ENCODE measurements at places on chromosomes 12 and 14.

GRCh38 chr12:39830852-39831520, 211.4 kb upstream of the ABCD2 start:
- no peak for DNase-seq

GRCh38 chr14:24309538-24310264, at the start of gene LTB4R2:
TSS of gene LTB4R2 (plus strand) at chr14:24310140. CDS start at chr14:24310665, 525 bp downstream.
- no peak for DNase-seq

DNA sequence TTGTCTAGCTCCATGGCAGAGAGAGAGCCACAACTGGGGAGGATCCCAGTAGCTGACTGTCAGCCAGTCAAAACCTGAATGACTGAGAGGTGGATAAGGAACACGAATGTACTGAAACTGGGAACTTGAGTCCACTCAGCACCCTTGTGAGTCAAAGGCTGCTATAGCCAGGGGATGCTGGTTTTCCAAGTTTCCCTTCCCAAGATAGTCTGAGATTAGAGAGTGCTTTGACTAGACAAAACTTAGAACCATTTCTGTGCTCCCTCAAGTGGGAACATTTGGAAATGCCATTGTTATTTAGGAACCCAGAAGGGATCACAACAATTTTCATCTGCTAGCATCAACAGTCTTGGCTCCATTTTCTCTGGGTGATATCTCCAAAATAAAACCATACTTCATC, 4.0 kb downstream of the PRKAG1 start:
- no peak for DNase-seq

- no peak for DNase-seq
Observed at GRCh38 chr12:62292761-62293344, 32.6 kb downstream of the USP15 start.

DNA sequence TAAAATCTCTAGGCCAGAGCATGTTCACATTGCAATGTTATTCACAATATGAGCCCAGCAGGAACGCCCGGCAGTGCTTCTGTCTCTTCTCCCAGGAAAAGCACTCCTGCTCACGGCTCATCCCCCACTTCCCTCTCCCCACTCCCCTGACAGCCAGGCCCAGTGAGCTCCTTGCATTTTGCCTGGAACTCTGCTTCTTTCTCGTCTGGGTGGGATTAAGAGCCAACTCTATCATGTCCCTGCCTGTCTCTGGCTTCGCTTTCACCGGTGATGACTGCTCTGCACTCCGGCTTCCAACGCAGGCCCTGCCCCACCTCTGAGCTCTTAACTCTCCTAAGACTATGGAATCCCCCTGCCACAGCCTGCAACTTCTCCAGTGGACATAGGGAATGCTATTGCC, 2.5 kb downstream of the PLEK2 start:
- no peak for DNase-seq

- DNase-seq, result no peak
Observed at GRCh38 chr12:47739979-47740378, 14.7 kb upstream of the ENDOU start.

DNA sequence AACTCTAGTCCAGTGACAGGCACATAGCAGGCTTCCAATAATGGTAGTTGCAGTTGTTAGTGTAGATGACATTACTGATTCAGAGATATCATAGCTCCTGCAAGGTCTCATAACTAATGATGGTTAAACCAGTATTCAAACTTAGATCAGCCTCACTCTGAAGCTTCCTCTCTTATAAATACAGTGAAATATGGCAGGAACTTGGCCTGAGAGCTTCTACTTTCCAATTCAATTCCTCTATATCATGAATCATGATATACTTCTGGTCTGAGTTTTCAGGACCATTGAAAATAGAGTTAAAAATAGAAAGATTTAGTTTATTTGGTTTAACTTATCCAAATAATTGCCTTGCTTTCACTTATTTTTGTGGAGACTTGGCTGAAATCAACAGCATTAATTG, 167.5 kb upstream of the NOVA1 start:
- DNase-seq, result no peak

- no peak for DNase-seq
Observed at GRCh38 chr14:89364316-89364715, 52.7 kb downstream of the FOXN3 start.

- DNase-seq, result peak; percentile 61
Observed at GRCh38 chr12:51351913-51352532, 5.5 kb upstream of the CELA1 start.

GRCh38 chr12:94121886-94122285, 26.5 kb upstream of the PLXNC1 start:
- no peak for DNase-seq

DNA sequence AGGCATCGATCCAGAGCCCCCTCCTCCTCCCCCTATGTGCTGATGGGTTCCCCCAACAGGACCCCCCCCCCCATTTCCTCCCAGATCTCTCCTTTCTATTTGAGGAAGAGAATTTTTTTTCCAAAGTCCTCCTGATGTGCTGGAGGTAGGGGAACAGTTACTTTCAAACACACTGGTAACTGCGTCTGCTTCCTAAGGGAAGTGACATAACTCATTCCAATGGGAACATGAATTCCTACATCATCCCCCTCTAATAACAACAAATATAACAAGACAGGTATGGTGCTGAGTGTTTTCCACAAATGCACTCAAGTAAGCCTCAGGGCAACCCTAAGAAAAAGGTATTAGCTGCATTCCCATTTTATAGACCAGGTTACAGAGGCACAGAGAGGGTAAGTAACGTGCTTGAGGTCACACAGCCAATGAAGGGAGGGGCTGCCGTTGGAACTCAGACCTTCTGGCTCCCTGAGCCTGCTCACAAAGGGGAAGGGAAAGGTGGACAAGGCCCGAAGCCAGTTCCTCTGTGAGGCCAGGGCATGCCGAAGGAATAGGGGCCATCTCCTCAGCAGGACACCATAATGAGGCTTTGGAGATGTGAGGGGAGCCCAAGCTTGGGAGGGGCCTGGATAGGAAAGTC, 121.1 kb upstream of the NCOR2 start:
- no peak for DNase-seq

DNA sequence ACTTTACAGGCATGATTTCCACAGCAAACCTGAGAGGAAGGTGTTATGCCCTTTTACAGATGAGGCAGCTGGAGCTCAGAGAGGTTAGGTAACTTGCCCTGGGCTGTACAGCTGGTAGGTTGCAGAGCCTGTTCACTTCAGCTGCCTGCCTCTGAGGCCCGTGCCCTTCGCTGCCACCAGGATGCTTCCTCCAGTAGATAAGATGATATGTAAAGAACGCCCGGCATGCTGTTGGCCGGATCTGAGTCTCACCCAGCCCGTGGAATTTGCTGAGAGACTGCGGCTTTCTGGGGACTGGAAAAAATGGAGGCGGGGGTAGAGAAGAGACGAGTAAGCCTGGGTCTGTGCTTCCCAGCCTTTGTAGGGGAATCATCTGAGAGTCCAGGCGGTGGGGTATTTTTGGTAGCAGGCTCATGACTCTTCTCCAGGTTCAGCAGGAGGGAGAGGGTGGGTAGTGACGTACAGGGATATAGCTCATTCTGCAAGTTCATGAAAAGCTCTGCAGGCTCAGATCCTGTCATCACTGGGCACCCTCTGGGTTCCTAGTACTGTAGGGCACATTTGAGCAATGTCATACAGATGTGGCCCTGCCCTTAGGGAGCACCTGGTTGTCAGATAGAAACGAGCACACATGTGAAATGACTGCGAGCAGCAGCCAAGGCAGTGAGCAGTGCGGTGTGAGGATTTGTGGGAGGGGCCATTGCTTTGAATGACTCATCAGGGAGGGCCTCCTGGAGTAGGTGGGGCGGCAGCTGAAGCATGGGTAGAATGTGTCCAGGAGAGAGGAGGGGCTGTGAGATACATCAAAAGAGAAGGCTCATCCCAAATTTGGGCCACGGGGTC, 159.4 kb downstream of the TSPAN9 start:
- DNase-seq, result no peak

- DNase-seq, result no peak
Observed at GRCh38 chr12:55824726-55825125, 4.7 kb downstream of the DNAJC14 start.

DNA sequence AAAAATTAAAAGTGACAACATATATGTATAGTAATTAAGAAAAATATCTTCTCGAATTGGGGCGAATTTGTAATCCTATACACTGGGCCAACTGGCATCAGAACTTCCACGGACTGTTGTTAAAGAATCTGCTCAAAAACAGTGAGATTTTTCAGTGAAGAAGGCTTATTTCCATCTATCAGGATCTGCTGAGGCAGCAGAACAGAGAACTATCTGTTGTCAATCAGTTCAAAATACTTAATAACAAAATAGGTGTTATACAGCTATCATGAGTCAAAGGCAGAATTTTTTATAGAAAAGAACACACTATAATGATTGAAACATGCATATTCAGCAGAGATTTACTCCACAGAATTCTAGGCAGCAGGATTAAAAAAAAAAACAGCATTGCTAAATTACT, 41.9 kb downstream of the IFNG-AS1 start:
- DNase-seq, result no peak

DNA sequence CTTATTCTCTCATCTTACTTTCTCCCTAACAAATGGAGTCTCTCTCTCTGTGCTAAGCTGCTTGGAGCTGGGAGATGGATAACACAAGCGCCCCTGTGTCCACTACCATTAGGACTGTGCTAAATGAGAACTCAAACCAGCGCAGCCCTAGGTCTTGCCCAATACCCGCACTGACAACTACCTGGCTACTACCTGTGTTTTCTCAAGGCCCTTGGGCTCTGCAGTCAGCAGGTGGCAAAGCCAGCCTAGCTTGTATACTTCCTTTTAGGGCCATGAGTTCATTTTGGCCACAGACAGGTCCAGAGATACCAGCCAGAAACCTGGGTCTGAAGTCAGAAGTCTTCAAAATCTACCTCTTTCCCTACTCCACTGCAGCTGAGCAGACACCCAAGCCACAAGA, 13.0 kb upstream of the SLCO1B1 start:
- DNase-seq, result no peak

DNA sequence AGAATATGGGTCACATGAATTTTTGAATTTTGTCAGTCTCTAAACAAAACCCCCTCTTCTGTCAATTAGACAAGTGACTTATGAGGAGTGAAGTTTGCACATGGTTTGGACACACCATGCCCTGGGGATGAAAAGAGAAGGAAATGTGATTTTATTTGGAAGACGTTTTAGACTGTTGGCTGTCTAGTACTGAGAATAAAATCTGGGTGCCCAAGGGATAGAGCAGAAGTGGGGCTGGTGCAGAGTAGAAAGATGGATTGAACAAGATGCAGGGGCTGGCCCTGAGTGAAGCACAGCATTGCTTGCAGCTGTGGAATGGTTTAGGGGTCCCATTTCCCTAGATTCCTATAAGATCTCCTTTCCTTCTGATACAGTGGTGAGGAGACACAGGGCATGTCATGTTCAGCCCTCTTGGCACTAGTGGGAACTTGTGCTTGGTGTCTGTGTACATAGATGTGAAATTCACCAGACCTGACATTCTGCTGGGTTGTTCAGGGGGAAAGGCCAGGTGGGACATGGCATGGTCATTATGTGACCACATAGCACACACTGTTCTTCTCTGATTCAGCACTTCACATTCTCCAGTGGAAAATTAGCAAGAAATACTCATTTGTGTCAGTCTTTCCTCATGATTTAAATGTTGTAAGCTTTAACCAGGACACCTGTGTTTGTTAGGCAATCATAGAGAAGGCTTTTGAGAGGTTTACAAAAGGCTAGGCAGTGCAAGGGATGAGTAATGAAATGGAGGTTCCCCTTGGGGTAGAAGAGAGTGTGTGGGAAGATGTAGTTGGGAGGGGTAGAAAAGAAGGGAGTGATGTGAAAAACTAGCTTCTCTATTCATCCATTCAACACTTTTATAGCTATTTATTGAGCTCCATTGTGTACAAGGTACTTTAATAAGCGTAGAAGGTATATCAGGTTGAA, 202.3 kb upstream of the IGF1 start:
- no peak for DNase-seq

DNA sequence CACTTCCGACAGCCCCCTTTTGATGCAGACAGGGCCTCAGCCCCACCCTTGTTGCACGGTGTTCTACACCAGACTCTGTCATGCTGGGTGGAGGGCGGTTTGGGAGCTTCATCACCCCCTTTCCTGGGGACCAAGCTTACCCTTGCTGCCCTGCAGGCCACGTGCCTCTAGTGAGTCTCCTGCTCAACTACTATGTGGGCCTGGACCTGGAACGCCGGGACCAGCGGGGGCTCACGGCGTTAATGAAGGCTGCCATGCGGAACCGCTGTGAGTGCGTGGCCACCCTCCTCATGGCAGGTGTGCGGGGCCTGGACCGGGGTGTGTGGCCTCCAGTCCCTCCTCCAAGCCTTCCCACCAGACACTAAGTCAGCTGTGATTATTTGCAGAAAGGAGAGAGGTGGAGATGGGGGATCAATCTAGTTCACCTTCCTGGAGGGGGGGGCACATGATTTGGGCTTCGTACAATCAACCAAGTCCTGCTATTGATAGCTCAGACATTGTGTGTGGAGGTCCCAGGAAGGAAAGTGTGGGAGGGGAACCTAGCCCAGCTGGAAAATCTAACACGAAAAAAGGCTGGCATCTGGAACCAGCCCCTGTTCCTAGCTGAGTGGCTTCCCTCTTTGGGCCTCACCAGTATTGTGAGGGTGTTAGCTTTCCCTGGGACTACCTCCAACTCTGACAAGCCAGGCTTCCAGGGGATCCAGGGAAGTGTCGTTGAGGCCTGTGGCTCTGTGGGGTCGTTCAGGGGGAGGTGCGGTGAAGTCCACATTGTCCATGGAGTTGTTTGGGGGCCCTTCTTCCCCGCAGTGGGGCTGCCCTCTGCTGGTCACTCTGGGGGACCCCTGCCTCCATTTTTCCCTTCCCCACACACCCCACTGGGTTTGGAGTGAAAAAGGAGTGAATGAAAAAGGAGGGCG, 1.6 kb downstream of the ANKRD33 start:
- no peak for DNase-seq

GRCh38 chr14:59998564-59998963, 78.6 kb downstream of the LRRC9 start:
- DNase-seq, result no peak

- DNase-seq, result no peak
Observed at GRCh38 chr14:58297412-58297761, 968 bp upstream of the ARID4A start.

- no peak for DNase-seq
Observed at GRCh38 chr12:54654926-54655325, 6.8 kb upstream of the DCD start.

DNA sequence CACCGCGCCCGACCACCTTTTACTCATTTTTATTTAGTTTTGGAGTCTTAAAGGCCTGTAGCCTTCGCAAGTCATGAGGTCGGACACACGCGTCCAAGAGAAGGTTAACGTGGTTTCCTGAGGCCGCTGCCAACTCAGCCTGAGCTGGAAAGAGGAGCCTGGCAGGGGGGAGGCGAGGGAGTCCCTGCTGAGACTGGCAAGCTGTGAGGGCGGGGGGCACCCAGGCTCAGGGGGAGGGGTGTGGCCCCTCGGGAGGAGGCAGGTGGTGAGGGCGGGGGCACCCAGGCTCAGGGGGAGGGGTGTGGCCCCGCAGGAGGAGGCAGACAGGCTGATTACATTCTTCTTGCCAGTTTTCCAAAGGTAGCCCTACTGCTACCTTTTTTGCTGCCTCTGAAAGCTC, 143.2 kb downstream of the PIWIL1 start:
- DNase-seq, result no peak

All from CD4-positive, alpha-beta T cell treated with Interleukin-21 for 1 hour (primary cell).